ENCODE measurements at places on chromosomes 2 and 18.

DNA sequence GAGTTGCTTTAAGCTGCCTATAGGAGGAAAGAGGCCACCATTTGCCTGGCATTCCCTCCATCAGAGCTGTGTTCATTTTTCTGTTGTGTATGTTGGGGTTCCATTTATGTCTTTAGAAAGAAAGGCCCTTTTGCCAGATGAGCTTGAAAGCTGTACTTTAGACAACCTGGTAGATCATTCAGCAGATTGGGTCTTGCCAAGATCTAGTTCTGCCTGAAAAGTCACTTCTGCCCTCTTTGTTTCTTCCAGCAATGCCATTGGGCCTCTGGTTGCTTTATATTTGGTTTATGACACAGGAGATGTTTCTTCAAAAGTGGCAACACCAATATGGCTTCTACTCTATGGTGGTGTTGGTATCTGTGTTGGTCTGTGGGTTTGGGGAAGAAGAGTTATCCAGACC, 14.4 kb downstream of the SLC20A1 start:
- DNase-seq: no peak

DNA sequence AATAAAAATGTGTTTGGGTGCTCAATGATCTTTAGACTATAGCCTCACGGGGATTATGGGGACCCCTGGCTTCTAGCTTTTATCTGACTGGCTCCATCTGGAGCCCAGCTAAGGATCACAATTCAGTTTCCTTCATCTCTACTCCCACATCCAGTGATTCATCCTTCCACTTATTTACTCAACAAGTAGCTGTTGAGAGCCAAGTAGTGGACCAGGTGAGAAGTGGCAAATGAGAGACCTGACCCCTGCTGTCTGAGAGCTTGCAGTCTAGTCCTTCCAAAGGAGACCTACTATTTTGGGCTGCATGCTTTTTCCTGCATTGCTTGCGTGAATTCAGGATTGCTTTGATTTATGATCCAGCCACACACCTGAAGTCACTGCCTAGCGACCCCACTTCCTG, 10.7 kb upstream of the DSG3 start:
- DNase-seq: no peak

- DNase-seq: no peak
Measured at GRCh38 chr2:191839918-191840804, 6.7 kb downstream of the CAVIN2 start.

GRCh38 chr2:14199040-14199439, 433.5 kb upstream of the LRATD1 start:
- DNase-seq: no peak

DNA sequence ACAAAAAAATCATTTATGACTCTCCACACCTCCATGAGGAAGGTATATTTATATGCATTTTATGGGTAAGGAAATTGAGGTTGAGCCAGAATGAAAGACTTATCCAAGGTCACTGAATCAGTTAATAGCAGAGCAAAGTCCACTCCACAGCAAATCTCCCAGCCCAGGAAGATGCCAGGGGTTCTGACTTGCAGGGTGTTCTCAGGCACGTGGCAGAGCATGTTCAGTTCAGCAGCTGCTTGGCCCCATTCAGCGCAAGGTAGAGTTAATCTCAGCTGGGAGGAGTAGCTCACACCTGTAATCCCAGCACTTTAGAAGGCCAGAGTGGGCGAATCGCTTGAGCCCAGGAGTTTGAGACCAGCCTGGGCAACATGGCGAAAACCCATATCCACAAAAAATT, 17.8 kb upstream of the DGKD start:
- no peak for DNase-seq

- no peak for DNase-seq
Measured at GRCh38 chr2:38981003-38981669, 91.5 kb downstream of the ARHGEF33 start.

DNA sequence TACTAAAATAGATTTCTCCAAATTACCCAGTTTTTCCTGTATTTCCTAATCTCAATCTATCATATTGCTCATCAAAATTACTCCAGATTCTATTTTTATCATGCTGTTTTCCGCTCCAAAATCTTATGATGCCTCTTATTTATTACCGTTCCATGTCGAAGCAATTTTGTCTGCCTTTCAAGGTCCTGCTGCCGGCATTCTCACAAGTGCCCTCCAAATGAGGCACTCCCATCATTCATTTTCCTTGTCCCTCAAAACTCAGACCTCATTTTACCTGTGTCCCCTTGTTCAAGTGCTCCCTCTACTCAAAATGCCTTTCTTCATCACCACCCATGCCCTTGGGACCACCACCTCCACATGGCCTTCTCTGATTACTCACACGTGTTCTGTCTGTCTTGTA, 13.1 kb downstream of the NEB start:
- no peak for DNase-seq

DNA sequence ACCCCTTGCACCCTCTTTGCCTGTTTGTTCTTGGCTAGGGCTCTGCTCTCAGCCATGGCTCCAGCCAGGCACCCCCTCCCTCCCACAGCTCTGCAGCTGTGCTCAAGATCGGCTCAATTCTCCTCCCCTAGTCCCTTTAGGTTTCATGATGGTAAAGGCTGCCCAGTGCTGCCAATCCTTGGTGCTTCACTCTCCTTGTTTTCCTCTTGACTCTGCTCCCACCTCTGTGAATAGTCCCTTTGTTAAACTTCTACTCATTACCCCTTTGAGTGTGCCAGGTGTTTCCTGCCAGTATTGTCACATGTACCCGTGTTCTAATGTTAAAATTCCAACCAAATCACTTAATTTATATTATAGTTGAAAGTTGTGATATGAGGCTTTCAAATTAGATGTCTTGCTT, 101.0 kb upstream of the CERS6 start:
- no peak for DNase-seq

GRCh38 chr2:188388831-188389230, 97.2 kb downstream of the GULP1 start:
- no peak for DNase-seq

GRCh38 chr2:217035967-217036366, 176.1 kb upstream of the TNP1 start:
- no peak for DNase-seq

- no peak for DNase-seq
Measured at GRCh38 chr18:39058386-39059000, 1492.9 kb upstream of the CELF4 start.

DNA sequence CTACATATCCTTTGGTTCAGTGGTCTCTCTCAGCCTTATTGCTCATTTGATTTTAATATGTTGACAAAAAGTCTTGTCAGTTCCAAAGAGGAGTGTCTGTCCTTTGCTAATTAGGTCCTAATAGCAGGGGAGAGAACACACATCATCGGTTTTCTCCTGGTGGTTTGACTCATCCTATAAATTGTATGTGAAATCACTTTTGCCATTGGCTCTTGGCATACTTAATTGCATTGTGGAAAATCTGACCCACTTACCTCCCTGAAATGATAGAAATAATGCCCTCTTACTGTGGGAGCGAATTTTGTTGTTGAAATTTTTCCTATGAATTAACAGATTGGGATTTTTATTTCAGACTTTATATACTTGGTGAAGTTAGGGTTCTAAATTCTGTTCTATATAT, 58.3 kb downstream of the MTCL1 start:
- DNase-seq: no peak

DNA sequence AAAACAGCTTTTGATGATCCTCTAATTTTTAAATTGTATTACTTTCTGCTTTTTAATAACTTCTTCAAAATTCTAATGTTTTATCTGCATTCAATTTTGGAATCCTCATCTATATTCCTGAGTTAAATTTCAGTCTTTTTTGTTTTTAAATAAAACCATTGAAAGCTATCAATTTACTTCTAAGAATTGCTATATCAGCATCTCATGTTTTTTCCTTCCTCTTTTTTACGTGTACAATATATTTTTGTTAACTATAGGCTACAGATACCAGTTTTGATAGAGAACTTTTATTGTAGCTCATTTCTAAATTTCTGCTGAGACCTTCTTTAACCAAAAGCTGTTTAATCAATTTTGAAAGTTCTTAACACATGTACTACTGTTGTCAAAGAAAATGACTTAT, 84.5 kb downstream of the SS18 start:
- DNase-seq: no peak
